ENCODE measurements at places on chromosomes 2 and 18. TPM values are rescaled to one million over a fixed set of nuclear protein-coding genes. Genes with fewer than 3 reads are reported as not detected.
A peak's percentile ranks its signal among the peaks of the same experiment; 100 is the strongest.

The FN1 gene
- total RNA-seq, result 3,239 TPM

The UGT1A10 gene
- not detected for total RNA-seq

The CAVIN2 gene
- total RNA-seq, result 40.4 TPM

The CRYGC gene
- not detected for total RNA-seq

- no peak for DNase-seq
Observed at GRCh38 chr2:134314681-134315368, 61.0 kb downstream of the MGAT5 start.

DNA sequence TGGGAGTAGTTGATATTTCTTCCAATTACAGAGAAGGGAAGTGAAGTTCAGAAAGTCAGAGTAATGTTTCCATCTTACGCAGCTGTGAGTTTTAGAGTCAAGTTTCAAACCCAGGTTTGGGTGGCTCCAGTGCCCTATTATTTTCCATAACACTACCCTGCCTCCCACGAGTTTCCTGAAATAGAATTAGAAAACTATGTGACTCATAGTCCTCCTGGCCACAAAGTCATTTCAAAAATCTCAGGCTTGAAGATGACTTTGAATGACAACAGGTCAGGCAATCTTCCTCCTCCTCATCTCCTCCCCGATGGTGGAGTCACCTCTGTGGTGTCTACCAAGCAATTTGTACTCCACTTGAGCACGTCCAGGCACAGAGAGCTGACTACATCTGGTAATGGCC is 212.3 kb upstream of the TRIB2 start:
- no peak for DNase-seq

DNA sequence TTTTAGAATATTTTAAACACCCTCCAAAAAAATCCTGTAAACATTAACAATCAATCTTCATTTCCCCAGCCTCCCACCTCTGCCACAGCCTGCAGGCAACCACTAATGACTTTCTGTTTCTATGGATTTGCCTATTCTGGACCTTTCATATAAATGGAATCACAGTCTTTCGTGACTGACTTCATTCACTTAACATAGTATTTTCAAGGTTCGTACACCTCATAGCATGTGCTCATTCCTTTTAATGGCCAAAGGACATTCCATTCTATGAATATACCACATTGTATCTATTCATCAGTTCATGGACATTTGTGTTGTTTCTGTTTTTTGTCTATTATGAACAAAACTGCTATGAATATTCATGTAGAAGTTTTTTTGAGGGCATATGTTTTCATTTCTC is 48.5 kb downstream of the NAT8 start:
- no peak for DNase-seq

- peak; percentile 36 for DNase-seq
Observed at GRCh38 chr2:238881353-238882081, 33.6 kb downstream of the TWIST2 start.

GRCh38 chr2:232325324-232326273 is 53.0 kb upstream of the ALPP start:
- DNase-seq, result peak; percentile 89

DNA sequence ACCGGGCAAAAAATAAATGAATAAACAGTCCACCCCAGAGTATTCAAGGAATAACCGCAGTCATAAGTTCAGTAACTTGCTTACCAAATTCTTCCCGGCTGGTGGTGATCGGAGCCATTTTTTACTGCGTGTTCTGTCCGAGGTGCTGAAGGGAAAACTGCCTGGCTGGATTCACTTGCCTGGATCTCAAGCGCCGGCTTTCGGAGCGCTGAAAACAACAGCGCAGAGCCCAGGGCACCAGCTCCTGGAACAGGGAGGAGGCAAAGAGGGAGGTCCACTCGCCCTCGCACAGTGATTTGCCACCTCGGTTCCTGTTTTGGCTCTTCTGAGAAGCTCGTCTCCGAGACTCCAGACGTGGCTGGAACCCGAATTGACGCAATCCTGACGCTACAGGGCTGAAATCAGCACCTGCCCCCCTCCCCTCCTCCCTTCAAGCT is at the start of gene SYT4:
SYT4 (minus strand) TSS at position 327 of the 437 bp plus-strand sequence; CDS start at position 118, 209 bp downstream.
- DNase-seq, result peak; percentile 76

DNA sequence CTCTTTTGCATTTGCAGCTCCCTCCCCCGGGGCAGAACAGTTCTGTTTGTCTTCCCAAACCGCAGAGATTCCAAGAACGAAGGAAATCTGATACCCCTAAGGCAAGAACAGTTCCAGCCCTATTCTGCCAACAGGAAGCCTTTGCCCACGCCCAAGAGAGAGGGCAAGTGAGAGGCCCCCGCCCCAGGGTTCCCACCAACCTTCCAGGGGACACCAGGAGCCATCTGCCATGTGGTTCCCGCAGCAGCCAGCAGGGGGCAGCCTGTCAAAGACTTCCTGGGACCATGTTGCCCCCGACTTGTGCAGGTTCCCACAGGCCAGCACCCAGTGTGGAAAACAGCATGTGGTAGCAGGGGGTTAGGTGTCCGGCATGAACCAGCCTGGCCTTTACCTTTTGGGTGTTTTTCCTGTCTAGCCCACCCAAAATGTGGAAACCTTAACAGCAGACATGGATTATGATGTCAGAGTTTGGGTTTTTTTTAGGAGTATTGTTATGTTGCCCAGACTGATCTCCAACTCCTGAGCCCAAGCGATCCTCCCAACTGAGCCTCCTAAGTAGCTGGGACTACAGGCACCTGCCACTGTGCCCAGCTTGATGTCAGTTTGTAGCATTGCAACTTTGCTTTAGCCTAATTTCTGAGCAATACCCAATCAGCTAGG is 21.7 kb upstream of the EFHD1 start:
- peak; percentile 87 for DNase-seq

- DNase-seq, result no peak
Observed at GRCh38 chr2:144516411-144516980, 3.4 kb downstream of the ZEB2 start.

DNA sequence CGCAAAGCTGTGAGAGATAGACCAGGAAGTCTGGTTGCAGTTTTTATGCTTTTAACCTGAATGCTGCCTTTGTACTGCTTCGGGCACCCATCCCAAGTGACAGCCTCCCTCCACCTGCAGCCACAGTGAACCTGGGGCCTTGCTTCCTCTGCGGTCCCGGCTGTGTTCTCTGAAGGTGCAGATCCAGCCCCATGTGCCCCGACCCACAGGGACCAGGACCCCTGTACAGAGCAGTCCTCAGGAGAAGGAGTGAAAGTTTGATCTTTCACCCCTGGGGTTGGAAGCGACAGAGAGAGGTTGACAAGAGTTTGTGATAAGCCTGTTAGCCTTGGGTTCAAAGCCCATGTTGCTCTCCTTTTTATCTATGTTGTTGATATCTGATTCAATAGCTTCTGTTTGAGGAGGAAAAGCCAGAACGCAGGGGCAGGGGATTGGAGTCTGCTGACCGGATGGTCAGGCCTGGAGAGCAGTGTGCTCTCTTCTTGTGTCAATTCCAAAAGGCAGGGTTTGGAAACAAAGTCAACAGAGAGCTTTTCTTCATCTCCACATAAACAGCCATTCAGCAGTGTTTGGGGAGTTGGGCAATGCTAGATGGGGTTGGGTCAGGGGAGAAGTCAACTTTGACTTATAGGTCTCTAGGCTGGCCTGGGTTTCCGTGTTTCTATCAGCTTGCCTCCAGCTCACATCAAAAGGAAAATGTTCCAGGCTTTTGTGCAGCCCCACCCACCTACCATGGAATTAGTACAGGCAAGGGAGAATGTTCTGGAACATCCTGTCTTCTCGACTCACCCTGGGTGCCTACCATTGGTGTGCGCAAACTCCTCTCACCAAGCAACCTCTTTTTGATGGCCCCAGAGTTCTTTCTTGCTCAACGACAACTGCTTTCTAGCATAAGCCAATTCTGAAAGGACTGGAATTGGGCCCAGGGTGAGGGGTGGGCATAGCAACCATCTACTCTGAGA is 214.9 kb downstream of the ALPK2 start:
- DNase-seq, result no peak

DNA sequence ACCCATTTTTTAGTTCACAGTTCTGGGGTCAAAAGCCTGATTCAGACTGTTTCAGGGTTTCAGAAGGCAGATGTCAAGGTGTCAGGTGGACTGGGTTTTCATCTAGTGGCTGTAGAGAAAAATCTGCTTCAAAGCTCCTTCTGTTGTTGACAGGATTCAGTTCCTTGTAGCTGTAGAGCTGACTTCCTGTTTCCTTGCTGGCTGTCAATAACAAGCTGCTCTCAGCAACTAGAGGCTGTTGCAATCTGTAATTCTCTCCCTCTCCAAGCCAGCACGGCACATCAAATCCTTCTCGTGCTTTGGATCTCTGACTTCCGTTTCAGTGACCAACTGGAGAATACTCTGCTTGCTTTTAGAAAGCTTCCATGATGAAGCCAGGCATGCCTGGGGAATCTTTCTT is 179.4 kb downstream of the DOK6 start:
- DNase-seq, result no peak

- no peak for DNase-seq
Observed at GRCh38 chr2:18971069-18971378, 381.7 kb upstream of the NT5C1B start.

DNA sequence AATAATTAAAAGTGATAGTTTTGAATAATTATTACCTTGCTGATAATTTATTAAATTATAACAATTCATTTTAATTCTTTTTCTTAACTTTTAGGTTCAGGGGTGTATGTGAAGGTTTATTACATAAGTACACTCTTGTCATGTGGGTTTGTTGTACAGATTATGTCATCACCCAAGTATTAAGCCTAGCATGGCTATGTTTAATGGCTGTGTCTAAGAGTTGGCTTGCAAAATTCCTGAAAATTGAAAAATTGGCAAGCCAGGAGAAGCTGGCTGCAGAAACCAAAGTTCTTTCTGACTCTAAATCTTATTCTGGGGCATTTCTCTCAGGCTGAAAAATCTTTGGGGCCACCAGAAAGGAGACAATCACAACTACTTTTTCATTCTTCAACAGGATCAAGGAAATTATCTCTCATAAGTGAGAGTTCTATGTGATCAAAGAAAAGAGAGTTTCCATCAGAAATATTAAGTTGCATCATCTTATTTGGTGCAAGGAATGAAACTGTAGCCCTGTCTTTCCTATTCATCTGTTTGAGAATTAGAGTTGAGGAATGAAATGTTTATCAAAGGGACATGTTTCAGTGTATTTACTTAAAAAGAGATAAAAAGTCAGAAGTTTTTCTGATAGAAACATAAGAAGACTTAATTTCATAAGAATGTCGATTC is 412.1 kb upstream of the CDH2 start:
- DNase-seq, result no peak

DNA sequence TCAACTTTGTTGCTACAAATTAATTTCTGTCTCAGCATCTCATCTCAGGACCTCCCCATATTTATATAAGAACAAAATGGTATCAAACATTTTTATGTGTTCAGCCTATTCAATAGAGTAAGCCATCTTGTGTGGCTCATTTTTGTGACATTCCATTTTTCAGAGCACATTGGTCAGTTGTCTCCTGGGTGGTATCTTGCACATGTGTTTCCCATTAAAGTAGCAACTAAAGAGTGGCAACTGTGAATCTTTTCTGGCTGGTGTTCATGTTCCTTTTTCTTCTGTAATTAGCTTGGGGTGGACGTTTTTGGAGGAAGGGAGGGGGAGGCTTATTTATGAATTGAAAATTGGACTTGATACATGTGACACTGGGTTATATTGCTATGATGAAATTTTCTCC is 45.4 kb upstream of the EFEMP1 start:
- DNase-seq, result no peak

Measured in posterior vena cava (tissue), 2 donors.